HFF-Myc (cell line): ENCODE measurements at places on chromosomes 4 and X.

DNA sequence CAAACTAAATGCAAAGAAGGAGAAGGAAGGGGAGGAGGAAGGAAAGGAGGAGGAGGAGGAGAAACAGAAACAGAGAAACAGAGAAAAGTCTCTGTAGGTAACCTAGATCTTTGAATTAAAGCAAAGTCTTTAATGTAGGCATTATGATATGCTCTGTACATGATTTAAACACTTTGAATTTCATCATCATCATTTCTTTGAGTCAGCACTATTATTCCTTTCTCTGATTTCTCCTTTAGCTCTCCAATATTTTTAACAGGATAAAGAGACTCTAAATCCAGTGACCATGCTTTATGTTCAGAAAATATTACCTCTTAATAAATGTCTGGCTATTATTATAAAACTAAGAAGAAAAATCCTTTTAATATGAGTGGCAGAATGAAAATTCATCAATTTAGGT lies 124.3 kb downstream of the ANTXR2 start:
- DNase-seq: no peak

- peak; percentile 26 for DNase-seq
Observed at GRCh38 chr4:23728393-23728792, 161.5 kb downstream of the PPARGC1A start.

GRCh38 chr4:170400361-170400760 lies 310.6 kb upstream of the AADAT start:
- no peak for DNase-seq

DNA sequence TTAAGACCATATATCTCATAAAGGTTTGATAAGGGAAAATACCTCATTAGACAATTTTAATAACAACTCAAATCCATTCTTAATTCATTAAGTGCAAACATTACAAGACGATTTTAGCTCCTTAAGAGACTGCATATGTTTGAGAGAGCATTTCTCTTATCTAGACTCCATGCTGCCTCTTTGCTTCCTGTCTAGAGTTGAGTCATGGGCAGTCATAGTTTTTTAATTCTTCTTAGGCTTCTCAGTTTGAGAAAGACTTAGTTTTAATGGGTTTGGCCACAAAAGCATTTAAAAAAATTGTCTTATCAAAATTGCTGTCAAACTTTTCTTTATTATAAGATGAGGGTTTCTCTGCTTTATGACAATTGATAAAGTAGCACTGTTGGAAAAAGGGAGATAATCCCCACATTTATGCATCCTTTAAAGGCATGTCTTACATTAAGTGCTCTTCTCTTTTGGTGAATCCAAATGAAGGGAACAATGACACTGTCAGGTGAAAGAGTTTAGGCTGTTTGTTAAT lies 713.4 kb downstream of the PCDH18 start:
- no peak for DNase-seq

- no peak for DNase-seq
Observed at GRCh38 chrX:24860140-24860539, 155.6 kb downstream of the ARX start.

GRCh38 chr4:140098455-140099160 lies 55.4 kb downstream of the MAML3 start:
- no peak for DNase-seq

DNA sequence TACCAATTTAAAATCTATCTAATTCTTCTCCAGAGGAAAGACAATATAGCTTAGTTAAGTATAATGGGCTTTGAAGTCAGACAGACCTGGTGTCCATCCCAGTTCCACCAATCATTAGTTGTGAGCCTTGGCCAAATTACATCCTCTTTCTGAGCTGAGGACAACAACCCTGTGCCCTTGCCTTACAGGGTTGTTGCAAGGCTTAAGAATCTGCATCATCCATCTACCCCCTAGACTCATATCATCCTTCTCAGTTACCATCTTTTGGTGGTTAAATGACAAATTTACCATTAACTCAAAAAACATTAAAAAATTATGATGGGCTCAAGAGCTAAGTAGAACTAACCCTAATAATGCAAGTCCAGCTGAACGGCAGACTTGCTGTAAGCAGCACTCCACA lies 51.6 kb downstream of the NAP1L5 start:
- no peak for DNase-seq

DNA sequence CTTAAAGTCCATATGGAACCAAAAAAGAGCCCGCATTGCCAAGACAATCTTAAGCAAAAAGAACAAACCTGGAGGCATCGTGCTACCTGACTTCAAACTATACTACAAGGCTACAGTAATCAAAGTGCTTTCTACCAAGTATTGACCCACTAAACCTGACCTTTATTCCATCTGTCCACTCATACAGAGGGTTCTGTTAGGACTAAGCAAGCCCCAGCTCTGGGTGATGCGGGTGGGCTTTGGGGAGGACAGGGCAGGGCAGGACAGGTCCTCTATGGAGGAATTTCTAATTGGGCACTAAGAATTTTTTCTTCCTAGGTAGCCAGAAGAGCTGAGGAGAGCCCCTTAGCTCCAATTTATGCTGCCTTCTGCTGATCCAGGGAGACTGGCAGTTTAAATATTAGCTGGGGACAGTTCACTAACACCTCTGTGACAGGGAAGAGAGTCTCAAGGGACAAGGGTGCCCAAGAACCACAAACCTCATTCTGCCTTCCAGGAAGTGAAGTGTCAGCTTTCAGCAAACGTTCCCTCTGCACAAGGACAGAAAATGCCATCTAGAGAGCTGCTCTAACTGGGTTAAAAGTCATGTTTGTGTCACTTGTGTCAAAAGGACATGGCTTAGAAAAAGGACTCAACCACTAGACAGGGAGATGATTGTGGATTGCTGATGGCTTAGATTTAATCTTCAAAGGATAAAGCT lies 143.2 kb downstream of the KIT start:
- no peak for DNase-seq

DNA sequence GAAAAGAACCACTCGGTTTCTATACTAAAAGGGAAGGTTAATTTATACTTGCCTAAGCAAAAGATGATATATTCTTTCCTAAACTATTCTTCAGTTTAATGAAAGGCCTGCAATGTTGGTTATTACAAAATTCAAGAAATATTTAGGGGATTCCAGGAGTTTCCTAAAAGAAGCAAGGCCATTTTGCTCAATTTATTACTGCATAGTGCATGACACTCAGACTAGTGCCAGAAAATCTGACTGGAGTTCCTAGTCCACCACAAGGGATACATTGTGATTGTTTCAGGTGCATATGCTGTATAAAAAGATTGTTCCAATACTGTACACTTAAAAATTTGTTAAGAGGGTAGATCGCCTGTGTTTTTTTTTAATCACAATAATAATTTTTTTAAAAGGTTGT lies 78.7 kb downstream of the CAPN6 start:
- DNase-seq: no peak

- no peak for DNase-seq
Observed at GRCh38 chr4:5511791-5512190, 196.6 kb downstream of the EVC2 start.

DNA sequence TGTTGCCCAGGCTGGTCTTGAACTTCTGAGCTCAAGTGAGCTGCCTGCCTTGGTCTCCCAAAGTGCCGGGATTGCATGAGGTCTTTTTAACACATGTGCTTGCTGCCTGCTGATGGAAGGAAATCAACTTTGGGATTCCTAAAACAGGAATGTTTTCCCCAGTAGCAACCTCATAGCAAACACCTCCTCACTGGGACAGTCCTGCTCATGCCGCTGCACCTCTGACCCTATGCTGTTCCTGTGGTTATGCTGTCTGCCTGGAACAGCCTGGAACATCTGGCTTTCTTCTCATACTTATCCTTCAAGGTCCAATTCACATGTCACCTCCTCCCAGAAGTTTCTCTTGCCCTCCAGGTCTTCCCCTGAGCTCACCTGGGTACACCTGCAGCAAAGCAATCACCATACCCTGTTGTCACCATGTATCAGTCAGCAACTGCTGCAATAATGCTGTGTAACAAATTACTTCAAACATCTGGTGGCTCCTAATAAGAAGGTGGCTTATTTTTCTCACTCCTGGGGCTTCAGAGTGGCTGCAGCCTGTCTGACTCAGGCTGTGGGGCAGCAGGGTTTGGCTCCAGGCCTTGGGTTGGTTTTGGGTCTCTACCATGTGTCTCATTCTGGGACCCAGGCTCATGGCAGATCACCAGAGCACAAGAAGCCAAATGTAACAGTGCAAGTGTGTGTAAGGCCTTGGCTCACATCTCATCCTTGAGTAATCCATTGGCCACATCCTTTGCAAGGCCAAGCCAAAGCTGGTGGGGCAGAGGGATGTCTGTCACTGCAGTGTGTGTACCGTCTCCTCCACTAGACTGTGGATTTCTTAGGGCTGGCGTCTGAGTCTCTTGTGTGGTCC lies 59.4 kb upstream of the SORCS2 start:
- peak; percentile 73 for DNase-seq
